ENCODE measurements at places on chromosomes 13 and 19.

- DNase-seq = no peak
These were observed 117.1 kb downstream of the TSHZ3 start for GRCh38 chr19:31232180-31232579.

GRCh38 chr13:21034603-21035191, 26.7 kb downstream of the LATS2 start:
- DNase-seq = no peak

GRCh38 chr19:15196360-15197005, 4.3 kb downstream of the NOTCH3 start:
- DNase-seq = no peak

DNA sequence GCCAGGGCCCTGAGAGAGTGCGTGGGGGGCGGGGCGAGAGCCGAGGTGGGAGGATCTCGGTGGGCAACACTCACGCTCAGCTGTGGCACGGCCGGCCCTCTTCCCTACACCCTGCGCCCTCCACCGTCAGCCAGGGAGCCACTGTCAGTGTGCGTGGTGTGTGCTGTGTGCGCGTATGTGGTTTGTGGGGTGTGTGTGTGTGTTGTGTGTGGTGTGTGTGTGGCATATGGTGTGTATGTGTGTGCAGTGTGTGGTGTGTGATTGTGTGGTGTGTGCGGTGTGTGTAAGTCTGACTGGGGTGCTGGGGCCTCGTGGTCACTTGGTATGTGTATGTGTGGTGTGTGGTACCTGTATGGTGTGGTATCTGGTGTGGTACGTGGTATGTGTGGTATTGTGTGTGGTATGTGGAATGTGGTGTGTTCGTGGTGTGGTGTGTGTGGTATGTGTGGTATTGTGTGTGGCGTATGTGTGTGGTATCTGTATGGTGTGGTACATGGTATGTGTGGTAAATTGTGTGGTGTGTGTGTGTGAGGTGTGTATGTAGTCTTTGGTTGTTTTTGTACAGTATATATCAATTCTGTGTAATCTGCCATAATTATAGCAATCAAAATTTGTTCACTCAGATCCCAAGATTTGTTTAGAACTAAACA, 5.1 kb downstream of the GRK1 start:
- DNase-seq = peak; percentile 48

GRCh38 chr13:104461049-104461448, 1394.8 kb upstream of the SLC10A2 start:
- no peak for DNase-seq

GRCh38 chr13:50801087-50801931, 42.2 kb downstream of the DLEU7 start:
- peak; percentile 77 for DNase-seq

- DNase-seq = no peak
These were observed at the start of gene CEACAM5 for GRCh38 chr19:41708481-41708880. CEACAM5 (plus strand) TSS chr19:41708626; CDS start chr19:41708732, 106 bp downstream.

DNA sequence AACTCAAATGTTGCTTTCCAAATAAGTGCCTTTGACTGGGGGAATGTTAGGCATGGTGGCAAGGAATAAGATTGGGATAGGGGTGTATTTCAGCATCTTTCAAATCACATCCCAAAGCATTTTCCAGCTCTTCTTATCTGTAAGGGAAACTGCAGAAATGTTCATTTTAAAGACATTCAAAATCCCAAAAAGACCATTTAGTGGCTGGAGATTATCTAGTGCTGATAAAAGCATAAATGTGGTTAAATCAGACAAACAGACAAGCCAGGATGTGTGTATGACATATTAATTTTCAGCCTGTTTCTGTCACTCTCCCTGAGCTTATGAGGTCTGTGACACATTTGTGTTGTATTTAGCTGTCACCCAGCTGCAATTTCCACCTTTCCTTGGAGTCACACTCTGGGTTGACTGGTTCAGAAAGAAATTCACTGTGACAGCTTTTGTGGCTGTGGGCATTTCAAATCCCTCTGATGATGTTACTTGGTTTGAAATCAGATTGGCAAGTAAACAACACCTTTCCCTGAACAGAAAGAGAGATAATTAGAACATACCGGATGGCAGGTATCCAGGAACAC, 69.7 kb upstream of the SIAH3 start:
- DNase-seq = no peak

- peak; percentile 97 for DNase-seq
These were observed at the start of gene ZNF766 for GRCh38 chr19:52269338-52270261. ZNF766 (plus strand) TSS chr19:52269587; CDS start chr19:52269614, 27 bp downstream.

- DNase-seq = no peak
These were observed 23.2 kb upstream of the CYP2A13 start for GRCh38 chr19:41064974-41065569.

DNA sequence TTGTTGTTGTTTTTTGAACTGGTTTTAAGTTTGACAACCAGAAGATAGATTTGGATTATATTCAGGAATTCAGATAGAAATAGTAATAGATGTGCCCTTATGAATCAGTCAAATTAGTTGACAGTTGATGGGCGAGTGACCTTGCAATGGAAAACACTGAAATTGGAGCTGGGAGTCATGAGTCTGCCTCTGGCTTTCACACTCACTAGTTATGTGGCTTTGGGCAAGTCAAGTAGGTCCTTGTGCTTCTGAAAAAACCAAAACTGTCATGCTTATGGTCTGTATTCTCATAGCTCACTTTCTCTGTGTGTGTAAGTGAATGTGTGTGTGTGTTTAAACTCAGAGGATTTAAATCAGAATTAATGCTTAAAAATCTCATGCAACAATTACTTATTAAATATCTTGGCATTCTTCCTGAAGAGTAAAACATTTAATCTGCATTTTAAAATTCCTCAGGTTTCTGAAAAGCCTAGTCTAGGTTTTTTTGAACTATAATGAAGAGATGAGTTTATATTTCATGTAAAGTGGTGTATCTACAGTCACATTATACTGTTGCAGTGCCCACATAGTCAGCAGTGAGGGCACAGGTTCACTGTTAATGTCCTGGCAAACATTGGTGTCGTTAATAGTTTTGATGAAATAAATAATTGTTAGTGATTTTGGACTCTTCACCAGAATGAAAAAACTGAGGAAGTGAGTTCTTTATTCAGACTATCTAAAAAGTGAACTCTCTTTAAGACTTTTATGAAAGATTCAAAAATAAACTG, 32.5 kb downstream of the UCHL3 start:
- peak; percentile 37 for DNase-seq

DNA sequence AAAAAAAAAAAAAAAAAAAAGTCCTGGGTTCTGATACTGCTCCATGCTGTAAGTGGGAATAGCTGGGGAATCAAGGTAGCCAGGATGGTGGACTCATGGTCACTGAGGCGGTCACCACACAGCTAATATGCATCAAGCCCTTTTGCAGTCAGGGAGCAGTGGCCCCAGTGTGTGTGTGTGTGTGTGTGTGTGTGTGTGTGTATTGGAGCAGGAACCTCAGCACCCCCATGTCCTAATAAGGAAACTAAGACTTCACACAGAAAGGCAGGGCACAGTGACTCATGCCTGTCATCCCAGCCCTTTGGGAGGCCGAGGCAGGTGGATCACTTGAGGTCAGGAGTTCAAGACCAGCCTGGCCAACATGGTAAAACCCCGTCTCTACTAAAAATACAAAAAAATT, 12.0 kb downstream of the B3GNT3 start:
- DNase-seq = peak; percentile 71

GRCh38 chr13:49584771-49585182, 581 bp downstream of the RCBTB1 start:
- peak; percentile 81 for DNase-seq

GRCh38 chr19:53847555-53847954, 20.1 kb upstream of the MYADM start:
- DNase-seq = no peak

DNA sequence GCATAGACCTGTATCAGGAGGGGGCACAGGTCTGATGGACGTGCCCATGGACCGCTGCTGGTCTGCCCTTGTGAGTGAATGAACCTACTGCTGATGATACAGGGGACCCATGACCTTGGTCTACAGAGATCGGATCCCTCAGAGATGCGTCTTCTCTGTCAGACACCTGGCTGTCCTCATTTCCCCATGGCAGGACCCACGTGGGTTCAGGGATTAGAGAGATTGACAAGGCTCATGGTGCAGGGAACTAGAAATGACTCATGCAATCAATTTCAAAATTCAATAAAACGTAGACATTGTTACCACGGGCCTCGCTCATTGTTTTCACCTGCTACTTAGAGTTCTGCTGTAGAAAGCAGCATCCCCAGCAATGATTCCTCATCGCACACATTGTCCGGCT, 962 bp upstream of the TPRX1 start:
- DNase-seq = peak; percentile 36

DNA sequence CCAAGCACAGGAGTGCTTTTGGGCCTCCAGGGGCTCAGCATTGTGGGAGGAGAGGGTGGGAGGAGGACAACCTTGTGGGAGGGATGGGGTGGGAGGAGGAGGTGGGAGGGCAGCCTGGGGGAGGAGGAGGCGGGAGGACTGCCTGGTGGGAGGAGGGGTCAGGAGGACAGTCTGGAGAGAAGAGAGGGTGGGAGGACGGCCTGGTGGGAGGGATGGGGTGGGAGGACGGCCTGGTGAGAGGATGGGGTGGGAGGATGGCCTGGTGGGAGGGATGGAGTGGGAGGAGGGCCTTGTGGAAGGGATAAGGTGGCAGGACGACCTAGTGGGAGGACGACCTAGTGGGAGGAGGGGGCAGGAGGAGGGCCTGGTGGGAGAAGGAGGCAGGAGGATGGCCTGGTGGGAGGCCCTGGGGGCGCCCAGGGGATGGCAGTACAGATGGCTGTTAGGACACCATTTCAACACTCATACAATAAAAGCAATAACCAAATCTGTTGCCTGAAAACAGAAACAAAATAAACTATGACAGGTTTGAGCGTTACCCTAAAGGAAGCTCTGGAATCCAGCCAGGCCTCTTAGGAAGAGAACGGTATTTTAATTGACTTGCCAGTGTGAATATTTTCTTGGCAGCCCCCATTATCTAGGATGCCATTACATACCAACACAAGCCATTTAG, 63.7 kb downstream of the CRYL1 start:
- DNase-seq = peak; percentile 49

- peak; percentile 89 for DNase-seq
These were observed 6.7 kb downstream of the BCL3 start for GRCh38 chr19:44755219-44755618.

- peak; percentile 35 for DNase-seq
These were observed at the start of gene APOC4 for GRCh38 chr19:44942067-44942571. APOC4 (plus strand) TSS chr19:44942237; CDS start chr19:44942278, 41 bp downstream.

- DNase-seq = peak; percentile 100
These were observed 144.1 kb downstream of the DPF1 start for GRCh38 chr19:38079926-38080380.

- DNase-seq = peak; percentile 51
These were observed 3.3 kb downstream of the GYS1 start for GRCh38 chr19:48989701-48990291.

DNA sequence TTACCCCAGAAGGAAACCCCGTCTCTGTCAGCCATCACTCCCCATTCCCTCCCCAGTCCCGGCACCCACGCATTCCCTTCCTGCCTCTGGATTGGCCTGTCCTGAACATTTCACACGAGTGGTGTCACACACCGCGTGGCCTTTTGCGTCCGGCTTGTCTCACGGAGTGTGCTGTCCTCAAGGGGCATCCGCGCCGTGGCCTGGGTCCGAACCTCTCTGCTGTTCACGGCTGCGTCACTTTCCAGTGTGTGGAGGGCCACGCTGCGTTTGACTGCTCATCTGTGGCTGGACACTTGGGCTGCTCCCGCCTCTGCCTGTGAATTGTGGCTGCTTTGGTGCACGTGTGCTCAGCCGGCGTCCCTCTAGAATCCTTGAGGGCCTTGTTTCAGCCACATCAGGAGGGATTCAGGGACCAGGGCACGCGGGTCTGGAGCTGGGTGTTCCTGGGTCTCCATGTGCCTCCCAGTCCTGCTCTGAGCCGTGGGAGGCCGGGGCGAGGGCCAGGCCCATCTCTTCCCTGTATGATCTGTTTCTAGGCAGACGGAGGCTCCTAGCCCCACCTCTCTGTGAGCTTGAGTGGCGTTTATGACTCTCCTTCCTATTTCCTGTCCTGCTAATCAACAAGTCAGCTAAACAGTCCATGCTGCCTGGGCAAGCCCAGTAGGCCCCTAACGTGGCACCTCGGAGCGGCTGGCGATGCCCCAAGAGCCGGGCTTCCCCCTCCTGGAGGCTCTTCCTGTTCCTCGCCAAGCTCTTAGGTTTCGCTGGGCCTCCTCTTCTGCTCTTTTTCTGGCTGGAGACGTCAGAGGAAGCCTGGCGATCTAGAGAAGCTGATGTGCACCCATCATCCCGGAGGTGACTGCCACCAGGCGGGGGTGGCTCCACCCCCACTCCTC, 8.1 kb downstream of the STK11 start:
- DNase-seq = peak; percentile 98

DNA sequence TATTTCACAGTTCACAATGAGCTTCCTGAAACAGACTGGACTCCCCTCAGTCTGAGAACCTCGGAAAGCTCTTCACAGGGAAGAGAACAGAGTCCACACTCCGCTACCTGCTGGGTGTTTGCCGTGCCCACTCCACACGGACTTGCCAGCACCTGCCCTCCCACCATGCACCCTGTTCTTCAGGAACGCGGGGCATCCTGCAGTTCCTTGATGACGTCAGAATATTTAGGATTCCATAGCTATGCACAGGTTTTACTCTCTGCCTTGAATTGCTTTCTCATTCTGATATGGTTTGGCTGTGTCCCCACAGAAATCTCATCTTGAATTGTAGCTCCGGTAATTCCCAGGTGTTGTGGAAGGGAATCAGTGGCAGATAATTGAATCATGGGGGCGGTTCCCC, 74.4 kb upstream of the FARP1 start:
- no peak for DNase-seq

GRCh38 chr19:4206818-4207484, 22.4 kb upstream of the EBI3 start:
- peak; percentile 87 for DNase-seq

GRCh38 chr19:695352-695949, at the start of gene PRSS57:
PRSS57 (minus strand) TSS chr19:695452; CDS start chr19:695430, 22 bp downstream.
- DNase-seq = peak; percentile 35

DNA sequence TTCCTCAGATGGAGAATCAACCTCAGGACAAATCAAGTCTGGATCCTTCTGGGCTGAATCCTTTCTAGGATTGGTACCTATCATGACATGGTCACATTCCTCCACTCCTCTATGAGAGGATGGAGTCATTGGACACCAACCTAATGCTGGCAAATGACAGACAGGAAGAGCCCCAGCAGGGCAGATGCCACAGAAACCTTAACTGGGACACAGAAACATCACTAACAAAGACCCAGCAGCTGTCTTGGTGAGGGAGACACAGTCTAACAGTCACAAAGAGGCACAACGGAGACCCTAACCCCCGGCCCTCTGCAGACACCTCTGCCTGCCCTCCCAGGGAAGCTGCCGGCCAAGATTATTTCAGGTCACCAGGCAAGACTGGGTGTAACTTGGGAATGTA, 2.1 kb downstream of the ANKRD27 start:
- no peak for DNase-seq
